ENCODE measurements at places on chromosomes 2 and 18.

DNA sequence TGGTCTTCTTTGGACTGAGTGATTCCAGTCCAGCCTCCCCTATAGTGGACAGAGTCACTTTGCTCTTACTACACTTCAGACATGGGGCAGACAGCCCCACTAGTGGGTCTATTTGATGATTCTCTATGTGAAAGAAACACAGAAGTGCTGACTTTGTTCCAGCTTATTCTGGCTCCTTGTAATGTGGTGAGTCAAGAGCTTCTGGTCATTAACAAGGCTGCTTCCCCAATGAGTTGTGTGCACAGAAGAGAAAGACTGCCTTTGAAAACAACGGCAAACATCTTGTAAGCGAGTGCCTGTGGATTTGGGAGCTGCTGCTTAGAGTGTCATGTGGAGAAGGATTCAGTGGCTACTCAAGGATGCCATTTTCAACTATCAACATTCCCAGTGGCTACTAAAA is 39.1 kb downstream of the RMC1 start:
- no peak for DNase-seq

DNA sequence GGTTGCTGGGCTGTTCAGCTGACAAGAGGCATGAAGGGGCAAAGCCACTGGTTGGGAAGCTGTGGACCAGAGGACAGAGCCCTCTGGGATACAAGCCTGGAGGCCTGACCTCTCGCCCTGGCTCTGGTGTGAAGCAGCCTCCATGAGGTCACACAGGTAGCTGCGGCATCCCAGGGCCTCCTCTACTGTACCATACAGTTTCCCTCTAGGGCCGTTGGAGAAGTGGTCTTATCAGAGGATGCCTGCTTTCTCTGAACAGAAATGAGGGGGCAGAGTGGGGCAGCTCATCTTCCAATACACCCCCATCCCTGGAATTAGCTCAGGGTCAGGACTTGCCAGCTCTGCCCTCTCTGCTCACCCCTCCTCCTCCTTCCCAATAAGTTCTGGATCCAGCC is 135.1 kb upstream of the SMAD2 start:
- no peak for DNase-seq

GRCh38 chr18:42341423-42341822 is 386.4 kb downstream of the PIK3C3 start:
- DNase-seq: no peak

DNA sequence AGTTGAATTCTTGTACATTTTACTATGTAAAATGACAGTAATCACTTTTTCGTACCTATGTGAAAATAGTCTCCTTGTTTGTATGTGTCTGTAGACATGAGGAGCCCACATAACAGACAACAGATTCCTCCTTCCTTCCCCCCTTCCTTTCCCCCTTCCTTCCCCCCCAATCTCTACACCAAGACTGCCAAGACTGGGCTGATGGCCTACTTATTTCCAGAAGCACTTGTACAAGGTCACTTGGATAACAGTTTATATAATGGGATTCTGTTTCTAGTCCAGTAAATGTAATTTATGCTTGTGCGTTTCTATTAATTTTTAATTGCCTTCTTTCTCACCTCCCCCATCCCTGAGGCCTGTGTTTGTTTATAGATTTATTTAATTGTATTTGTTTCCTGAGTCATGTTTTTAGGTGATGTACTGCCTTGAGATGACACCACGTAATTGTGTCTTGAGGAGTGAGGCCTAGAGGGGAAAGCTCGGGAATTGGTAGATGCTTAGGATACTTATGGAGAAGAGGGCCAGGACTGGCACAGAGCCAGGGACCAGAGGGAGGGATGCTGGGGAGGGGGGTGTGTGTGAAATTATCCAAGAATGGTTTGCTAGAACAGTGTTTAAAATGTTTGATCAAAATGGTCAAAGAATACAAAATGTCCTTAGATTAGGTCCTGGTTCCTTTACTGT is 12.3 kb downstream of the B3GNT2 start:
- no peak for DNase-seq

DNA sequence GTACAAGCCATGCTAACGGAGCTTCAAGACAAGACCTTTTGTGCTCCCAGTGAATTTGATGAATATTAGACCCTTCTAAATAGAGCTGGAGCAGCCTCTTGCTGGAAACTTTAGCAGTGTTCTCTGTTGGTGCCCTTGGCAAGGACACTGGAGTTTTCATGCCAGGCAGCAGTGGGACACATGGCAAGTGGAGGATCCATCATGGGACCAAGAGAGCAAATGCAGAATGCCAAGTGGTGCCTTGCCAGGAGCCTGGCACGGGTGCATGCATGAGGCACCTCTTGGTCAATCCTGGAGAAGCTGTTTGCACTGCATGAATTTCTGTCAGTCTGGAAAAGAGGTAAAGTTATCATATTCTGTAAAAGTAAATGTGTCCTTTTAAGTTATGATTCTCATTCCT is 59.1 kb downstream of the NETO1 start:
- no peak for DNase-seq

DNA sequence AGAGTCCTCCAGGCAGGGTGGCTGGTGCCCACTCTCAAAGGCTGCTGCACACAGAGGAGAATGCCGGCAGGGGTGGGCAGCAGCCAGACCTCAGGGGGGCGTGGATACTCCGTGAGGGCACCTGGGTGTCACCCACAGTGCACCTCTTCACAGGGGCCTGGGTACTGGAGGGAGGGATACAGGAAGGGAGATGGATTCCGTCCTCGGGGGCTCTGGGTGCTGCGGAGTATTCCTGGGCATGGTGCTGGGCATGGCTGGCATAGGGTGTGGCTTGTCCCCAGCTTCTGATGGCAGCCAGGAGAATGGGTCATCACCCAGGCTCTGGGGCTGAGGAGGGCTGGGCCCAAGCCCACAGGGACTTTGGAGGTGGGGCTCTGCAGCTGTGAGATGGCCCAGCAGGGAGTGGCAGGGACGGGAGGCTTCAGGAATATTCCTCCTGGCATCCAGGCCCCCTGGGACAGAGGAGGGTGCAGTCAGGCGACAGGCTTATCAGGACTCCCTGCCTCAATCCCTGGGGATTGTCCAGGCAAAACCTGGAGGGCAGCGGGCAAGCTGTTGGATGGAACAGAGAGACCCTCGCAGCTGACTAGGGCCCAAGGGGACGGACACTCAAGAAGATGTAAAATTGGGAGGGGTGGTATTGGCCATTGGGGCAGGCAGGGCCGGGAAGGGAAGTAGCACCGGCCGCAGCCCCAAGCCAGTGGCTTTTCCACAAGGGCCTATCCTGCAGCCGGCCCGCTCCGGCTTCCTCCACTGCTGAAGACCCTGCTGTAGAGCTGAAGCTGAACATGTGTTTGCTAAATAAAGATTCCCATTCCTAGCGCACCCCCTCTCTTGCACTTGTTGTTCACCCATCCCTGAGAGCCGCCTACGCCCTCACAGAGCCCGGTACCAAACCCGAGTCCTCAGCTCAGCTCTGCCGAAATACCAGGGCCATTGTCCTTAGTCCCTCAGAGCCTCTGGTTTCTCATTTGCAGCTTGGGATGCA is 5.7 kb upstream of the KLHL30 start:
- no peak for DNase-seq

DNA sequence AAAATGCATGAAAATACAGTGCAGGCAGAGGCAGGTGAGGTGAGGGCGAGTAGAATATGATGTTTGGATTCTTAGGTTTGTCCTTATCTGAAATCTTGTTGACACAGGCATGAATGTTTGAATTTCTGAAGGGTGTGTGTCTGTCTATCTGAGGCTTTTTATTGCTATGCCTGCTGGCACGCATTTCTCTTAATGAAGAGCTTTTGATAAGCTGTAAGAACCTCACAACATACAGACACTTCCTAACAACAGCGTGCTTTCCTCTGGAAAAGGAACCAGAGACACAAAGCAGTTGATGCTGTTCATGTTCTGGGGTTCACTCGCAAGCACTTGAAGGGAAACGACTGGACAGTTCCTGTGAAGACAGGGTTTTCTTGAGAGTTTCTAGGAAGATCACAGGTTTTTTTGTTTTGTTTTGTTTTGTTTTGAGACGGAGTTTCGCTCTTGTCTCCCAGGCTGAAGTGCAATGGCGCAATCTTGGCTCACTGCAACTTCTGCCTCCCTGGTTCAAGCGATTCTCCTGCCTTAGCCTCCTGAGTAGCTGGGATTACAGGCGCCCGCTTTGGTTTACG is 33.3 kb upstream of the CABLES1 start:
- no peak for DNase-seq

- DNase-seq: no peak
These were observed 108.6 kb downstream of the COMMD1 start for GRCh38 chr2:62014102-62014501.

DNA sequence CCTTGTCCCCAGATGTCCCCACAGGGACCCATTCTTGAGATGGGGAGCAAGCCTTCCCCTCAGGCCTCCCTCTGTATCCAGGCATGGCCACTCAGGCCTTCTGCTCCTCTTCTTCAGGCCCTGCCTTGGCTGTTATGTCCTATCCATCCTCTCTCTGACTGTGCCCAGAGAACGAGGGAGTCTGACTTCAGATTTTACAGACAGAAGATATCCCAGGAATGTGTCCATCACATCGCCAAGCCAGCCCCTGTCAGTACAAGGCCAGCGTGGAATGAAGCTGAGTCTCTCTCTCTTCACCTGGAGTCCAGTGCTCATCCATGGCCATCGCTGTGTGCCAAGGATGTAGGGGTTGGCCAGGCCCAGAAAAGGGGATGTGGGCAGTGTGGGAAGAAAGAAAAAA is 57.6 kb downstream of the SDC1 start:
- DNase-seq: no peak

DNA sequence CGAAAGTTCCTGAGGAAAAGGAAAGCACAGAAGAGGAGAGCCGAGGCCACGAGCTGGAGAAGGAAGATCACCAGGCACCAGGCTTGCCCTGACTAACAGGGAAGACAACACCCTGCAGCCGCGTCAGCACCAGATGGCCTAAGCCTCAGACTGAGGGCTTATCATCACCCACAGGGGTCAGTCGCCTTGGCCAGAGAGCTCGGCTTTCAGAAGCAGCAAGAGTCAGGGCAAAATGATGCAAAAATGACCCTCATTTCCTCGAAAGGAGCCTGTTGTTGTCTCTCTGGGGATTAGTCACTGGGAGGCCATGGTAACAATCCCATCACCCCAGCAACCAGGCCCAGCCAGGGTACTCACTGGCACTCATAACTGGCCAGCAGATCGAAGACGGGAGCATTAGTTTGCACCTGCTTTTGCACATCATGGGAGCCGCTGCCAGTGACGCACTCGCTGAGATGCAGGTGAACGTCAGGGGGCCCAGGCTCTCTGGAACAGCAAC is 42.7 kb upstream of the ZFP36L2 start:
- no peak for DNase-seq

- no peak for DNase-seq
These were observed 37.5 kb upstream of the STK17B start for GRCh38 chr2:196208915-196209314.

DNA sequence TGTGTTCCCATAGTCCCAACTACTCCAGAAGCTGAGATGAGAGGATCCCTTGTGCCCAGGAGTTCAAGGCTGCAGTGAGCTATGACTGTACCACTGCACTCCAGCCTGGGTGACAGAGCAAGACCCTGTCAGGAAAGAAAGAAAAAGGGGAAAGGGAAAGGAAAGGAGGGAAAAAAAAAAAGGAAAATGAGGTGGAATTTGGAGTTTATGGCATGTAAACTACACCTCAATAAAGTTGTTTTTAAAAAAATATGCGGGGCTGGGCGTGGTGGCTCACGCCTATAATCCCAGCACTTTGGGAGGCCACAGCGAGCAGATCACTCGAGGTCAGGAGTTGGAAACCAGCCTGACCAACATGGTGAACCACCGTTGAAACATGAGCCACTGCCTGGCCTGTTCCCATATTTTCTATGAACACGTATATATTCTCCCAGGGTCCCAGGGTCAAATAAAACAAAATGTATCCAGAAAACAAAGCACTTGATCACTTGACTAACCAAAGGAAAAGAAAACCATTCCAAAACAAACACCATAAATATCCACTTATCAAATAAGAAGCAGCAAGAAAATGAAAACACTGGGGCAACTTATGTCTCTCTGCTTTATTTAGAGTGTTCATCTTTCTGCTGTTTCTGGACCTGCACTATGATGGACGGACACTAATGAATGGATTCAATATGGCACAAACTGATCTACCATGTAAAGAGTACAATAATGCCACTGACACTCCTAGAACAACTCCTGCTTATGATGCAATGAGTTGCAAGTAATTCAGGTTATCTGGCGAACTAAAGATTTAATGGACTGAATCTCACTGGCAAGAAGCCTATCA is 56.8 kb downstream of the ASXL2 start:
- DNase-seq: no peak

GRCh38 chr2:37898448-37898847 is 26.6 kb upstream of the RMDN2 start:
- DNase-seq: no peak

GRCh38 chr2:43763091-43763490 is 10.7 kb upstream of the DYNC2LI1 start:
- no peak for DNase-seq

GRCh38 chr2:171319164-171319810 is 114.5 kb downstream of the METTL8 start:
- DNase-seq: peak; percentile 23

DNA sequence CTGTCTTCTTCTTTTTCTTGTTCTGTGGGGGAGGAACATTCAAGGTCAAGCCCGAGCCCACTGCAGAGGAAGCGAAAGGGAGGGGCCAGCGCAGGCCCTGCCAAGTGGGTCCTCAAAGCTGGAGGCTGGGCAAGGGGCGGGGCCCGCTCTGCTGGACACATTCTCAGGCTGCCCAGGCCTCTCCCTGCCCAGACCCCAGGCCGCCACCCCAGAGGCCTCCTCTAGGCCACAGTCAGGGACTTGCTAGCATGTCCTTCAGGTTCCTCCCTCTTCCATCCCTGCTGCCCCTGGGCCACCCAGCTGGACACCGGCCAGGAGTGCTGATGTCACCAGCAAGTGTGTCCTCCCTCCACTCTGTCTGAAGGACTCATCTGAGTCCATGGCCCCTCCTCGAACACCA is 44.1 kb downstream of the KIF1A start:
- DNase-seq: no peak

- no peak for DNase-seq
These were observed 417.0 kb downstream of the SLC4A3 start for GRCh38 chr2:220044383-220044782.

GRCh38 chr2:69743847-69744264 is 1.9 kb downstream of the ANXA4 start:
- DNase-seq: no peak

GRCh38 chr2:207876842-207877535 is 107.3 kb upstream of the FZD5 start:
- no peak for DNase-seq

DNA sequence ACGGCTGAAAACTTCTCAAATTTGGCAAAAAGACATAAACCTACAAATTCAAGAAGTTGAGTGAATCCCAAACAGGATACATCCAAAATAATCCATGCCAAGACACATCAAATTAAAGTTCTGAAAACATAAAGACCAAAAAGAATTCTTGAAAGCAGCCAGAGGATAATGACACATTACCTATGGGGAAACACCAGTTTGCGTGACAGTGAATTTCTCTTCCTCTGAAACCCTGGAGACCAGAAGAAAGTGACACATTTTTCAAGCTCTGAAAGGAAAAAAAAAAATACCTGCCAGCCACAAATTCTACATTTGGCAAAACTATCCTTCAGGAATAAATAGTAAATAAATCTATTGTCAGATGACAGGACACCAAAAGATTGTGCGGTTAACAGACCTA is 86.0 kb upstream of the AFF3 start:
- DNase-seq: no peak
